ENCODE measurements at places on chromosomes 7 and 10.

DNA sequence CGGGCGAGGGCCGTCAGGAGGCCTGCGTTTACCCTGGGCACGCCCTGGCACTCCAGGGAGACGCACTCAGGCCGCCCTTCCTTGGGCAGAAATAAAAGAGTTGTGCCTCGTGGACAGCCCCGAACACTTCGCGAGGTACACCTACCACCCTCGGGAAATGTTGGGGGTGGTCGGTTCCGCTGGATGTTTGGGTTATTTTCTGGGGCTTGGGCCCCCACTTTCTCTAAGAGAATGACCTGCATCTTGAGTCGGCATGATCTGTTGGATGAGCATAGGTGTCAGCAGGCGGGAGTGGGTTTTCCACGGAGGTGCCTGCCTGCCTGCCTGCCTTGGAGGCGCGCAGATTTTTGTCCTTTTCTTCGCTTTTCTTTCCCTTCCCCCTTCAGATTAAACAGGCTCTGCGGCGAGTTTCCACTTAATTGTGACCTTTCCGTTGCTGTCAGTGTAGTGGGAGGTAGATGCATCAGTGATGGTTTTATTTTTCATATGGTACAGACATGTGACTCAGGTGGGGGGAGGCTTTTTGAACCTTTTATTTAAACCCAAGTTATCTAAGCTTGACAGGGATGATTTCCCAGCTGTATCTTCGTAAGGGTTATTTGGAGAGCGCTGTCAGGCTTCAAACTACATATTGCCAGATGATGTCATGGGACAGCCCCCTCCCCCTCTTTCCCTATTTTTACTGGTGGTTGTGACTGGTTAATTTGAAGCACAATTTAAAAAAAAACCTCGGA lies 661 bp downstream of the HECTD2 start:
- peak; percentile 11 for DNase-seq

DNA sequence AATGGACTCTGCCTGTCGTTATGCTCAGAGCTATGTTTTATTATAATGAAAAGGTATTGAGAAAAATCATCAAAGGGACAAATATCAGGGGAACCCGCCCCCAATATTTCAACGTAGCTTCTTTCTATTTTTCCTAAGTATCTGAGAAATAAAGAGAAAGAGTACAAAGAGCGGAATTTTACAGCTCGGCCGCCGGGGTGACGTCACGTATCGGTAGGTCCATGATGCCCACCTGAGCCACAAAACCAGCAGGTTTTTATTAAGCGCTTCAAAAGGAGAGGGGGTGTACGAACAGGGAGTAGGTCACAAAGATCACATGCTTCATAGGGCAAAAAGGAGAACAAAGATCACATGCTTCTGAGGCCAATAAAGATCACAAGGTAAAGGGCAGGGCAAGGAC lies 281.6 kb upstream of the POM121L12 start:
- no peak for DNase-seq

- no peak for DNase-seq
Measured at GRCh38 chr7:17147409-17147808, 151.0 kb upstream of the AHR start.

DNA sequence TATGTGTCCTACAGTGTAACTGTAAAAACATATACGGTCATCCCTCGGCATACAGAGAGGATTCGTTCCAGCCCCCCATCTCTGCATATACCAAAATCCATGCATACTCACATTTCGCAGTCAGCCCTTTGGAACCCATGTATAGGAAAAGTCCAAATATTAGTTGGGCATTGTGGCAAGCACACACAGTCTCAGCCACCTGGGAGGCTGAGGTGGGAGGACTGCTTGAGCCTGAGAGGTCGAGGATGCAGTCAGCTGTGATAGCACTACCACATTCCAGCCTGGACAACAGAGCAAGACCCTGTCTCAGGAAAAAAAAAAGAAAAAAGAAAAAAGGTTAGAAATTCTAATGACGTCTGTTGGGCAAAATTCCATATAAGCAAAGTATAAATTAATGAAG lies 29.1 kb downstream of the MDH2 start:
- no peak for DNase-seq

GRCh38 chr7:102119213-102119651 lies 167.4 kb upstream of the SH2B2 start:
- no peak for DNase-seq

DNA sequence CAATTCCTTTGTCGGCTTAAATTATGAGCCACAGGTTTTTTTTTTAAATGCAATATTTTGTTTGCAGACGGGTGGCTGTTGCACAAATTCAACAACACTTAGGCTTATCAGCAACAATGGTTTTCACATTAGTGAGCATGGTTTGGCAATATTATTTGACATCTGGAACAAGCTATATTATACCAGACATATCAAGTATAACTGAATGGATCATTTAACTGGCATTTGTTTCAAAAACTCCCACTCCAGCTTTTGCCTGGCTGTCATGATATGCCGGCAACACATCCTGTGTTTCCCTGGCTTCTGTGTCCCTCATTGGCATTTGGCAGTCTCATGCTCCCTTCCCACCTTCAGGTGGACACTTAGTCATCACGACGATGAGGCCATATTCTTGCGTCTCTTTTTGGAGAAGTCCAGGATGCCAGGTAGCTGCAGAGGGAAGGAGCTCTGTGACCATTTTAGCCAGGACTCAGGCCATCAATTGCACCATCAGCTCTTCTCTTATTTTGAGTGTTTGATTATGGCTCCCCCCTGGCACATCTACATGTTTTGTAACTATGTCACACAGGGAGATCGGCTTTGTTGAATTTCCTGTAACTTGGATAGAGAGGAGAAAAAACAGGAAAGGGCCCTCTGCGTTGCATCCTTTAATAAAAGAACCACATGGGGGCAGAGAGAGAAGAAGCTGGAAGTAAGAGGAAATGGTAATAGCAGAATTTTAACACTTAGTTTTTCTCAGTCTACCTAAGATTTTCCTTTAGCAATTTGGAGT lies 413.9 kb downstream of the LRMDA start:
- DNase-seq: no peak

DNA sequence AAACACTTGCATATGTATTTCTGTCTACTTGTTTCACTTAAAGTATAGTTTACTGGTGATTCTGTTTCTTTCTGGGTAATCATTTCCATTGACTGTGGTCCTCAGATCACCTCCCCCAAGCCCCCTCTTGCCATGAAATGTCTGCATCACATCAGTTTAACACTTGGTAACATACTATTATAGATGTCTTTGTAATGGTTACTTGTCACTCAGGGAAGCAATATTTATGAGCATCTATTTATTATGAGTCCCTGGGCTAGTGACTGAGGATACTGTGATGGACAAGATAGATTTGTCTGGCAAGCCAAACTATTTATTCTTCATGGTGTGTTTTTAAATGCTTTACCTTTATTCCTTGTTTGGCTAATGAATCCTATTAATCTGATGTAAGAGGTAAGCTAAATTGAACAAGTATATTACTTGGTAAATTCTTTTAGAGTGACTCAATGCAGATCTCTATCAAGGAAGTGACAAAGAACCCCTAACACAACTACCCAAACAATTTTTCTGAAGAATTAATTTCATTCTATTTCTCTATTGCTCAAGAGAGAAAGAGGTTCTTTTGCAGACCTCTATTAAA lies 270.9 kb downstream of the RELN start:
- DNase-seq: no peak

- no peak for DNase-seq
Measured at GRCh38 chr10:75954486-75954885, 523.1 kb downstream of the LRMDA start.

DNA sequence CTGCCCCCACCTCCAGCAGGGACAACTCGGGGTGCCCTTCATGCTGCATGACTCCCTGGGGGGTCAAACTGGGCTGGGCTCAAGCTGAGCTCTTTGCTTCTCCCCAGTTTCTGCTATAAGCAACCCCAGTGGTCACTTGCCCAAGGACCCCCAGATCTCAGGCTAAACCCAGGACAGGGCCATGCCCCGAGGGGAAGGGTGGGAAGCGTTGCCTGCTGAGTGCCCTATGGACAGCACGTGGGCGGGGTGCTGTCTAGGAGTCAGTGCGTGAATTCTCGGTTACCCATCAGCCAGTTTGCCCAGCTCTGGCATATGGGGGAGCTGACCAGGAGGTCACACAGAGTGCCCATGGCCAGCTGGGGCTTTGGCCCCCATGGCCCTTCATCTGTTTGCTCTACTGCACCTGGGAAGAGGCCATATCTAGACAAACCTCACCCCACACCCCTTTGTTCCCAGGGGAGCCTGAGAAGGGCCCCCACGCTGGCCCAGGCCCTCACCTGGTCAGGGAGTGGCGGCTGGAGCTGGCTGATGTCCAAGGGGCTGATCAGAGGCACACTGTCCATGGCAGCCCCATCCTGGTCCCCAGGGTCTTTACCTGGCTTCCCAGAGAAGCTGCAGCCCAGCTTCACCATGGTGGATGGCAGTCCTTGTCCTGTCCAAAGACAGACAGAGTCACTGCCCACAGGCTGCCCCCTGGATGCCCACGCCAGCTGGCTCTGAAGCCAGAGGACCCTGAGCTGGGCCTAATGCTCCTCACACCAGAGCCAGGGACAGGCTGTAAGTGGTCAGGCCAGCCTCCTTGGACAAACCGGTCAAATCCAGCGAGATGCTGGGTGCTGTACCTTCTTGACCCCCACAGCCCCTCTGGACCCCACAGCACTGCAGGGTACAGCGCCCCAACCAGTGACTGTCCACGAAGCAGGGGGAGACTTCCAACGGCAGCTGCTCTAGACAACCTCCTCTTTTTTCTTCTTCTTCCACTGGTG lies 8.0 kb downstream of the CALY start:
- no peak for DNase-seq

DNA sequence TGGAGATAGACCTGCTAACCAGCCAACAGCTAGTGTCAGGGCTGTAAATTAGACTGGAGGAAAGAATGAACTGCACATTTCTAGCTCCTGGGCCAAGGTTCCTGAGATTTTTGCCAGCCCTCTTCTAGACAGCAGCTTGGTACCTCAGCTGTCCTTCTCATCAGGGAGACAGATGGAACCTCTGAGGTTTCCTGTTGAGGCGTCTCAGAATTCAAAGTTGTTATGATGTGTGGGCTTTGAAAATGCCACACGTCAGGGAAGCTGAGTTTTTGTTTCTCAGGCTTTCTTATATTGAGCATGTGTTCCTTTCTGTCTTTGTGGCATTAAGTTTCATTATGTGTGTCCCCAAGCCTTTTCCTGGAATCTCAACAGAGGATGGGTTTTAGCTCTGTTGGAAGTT lies 736.6 kb downstream of the AUTS2 start:
- no peak for DNase-seq

DNA sequence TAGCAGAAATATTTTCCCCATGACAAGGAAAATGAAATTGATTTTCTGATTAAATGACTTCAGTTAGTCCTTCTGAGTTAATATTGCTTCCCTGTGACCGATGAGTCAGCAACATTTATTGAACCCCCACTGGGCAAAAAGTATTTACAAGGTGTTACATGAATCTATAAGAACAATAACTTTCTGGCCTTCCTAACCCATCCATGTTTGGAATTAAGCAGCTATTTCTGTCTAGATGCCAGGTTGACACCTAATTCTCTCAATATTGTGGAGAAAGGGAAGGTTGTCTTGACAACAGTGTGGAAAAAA lies 112.9 kb upstream of the JAZF1 start:
- peak; percentile 76 for DNase-seq

DNA sequence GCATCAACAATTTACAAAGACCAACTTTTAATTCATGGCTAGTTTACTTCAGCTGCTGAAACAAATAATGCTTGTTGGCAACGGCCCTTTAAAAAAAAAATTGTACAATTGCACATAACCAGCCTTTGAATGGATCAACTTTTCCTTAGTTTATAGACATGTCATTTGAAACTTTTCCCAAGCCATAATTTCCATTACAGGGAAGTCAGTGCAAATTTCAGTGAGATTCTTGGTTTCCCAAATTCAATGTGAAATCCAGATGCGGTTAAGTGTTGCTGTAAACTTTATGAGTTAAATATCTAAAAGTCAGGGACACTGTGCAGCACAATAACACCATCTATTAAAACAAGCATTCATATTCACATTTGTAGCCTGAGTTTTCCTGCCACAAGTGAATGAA lies 182.2 kb downstream of the JAZF1 start:
- DNase-seq: no peak

GRCh38 chr7:74718336-74718735 lies 55.5 kb upstream of the NCF1 start:
- DNase-seq: no peak

- DNase-seq: no peak
Measured at GRCh38 chr7:157475601-157476000, 138.8 kb downstream of the DNAJB6 start.

DNA sequence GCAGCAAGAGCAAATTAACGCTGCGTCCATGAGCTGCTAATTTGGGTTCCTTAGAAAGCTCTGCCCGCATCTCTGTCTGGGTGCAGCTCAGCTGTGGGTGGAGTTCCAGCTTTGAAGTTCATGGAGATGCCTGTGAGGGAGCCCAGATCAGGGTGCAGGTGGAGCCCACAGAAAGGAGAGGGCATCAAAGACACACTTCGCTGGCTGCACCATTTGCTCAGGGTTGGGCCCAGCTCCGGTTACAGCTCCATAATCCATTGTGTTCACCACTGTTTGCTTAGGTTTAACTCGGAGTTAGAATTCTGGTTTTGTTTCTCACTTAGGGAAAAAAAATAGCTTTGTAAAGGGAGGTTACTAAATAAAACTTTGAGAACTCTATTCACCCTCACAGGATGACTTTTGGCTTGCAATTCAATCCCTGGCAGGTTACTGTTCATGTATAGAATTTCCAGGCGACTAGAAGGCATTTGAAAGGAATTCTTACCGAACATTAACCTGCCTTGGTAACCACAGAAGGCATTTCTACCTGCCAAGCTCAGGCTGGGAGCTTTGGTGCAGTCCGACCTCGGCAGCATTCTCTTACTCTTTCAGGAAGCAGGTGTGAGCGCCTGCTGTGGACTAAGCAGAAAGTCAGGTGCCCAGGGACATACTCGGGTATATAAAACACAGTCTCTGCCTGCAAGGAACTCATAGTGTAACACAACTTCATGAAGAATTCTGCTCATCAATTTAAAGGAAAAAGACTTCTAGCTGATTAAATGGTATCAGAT lies 179.5 kb upstream of the RNF32 start:
- no peak for DNase-seq

- DNase-seq: no peak
Measured at GRCh38 chr10:5550621-5551530, 26.1 kb downstream of the CALML3 start.

GRCh38 chr10:45155784-45156183 lies 155.1 kb downstream of the ZNF22 start:
- DNase-seq: no peak

GRCh38 chr10:87942884-87943527 lies 79.6 kb downstream of the PTEN start:
- DNase-seq: no peak

DNA sequence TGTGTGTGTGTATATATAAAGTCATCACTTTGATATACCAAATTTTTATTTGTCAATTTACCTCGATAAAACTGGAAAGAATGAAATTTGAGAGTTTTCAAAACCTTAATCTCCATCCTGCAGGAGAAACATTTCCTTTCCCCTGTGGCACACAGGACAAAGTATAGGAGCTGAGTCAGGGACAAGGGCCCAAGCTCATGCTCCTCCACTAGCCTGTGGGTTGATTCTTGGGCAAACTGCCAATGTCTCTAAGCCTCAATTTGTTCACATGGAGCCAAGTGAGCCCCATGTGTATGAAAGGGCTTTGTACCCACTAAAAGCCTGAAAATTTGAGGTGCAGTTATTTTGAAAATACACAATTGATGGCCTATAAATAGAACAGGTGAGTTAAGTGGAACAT lies 60.3 kb upstream of the IL6 start:
- DNase-seq: no peak

- no peak for DNase-seq
Measured at GRCh38 chr7:133633055-133633454, 380.2 kb downstream of the EXOC4 start.

- DNase-seq: no peak
Measured at GRCh38 chr7:107999779-108000560, 3.0 kb downstream of the LAMB1 start.

- peak; percentile 24 for DNase-seq
Measured at GRCh38 chr7:75611557-75612178, 119.5 kb downstream of the SPDYE5 start.

All from mucosa of gallbladder (tissue), 1 donor.